ENCODE measurements at places on chromosomes 6 and 20.

- DNase-seq = no peak
These were observed 48.2 kb downstream of the ARHGAP18 start for GRCh38 chr6:129661536-129662405.

GRCh38 chr20:60403105-60403741 lies 445.0 kb downstream of the CDH26 start:
- DNase-seq = no peak

DNA sequence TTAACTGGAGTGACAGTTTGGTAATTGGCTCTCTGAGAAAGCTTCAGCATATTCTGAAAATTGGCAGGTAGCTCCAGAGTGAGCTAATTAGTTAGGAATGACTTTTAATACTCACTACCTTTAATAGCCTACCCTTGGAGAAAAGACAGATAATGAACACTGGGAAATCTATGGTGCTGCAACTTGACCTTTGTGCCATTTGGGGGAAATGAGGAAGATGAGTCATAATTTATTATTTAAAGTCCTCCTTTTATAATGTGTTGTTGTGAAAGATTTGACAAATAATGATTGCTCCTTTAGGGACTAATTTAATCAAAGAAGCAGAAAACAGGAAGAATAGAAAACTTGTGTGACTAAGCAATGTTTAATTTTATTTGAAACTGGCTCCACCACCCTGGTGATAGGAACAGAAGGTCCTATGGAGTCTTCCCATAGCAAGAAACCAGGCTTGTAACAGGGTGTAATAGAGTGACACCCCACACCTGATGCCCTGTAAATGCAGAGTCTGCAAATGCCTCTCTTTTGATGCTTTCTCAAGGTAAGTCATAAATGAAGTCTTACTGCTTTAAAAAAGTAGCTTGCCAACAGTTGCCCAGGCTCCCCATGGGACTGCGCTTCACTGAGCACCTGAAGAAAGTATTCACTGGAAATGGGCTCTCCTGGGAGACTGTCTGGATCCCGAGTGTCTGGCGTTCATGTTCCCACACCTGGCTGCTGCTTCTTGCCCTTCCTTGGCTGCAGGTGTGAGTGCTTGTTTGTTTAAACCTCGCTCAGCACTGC lies 134.4 kb downstream of the LRRC1 start:
- no peak for DNase-seq

GRCh38 chr20:33908336-33908735 lies 85.4 kb upstream of the RALY start:
- DNase-seq = no peak

DNA sequence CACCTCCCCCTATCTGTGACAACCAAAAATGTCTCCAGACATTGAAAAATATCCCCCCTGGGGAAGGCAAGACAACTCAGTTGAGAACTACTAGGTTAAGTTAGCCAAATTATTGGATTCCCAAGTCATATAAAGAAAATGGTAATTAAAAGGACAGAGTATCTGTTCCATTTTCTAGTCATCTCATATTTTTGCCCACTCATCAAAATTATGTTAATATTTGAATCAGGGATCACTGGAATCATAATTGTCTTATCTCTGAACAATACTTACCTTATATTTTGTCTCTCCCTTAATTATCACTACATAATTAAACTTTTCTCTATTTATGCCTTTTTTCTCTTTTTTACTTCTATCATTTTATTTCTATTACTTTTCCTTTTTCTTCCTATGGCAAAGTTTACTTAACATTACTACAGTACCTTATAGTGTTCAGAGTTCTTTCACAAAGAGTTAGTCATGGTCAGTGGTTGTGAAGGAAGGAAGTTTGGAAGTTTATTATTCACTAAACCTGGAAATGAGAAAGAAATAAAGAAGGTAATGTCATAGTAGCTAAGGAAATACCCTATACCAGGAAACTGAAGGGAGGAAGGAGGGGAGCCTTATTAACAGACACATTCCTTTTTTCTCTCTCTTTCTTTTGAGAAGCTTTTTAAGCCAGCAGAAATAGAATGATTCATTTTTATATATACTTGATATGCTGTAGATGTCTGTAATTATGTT lies 332.9 kb downstream of the COL12A1 start:
- no peak for DNase-seq

DNA sequence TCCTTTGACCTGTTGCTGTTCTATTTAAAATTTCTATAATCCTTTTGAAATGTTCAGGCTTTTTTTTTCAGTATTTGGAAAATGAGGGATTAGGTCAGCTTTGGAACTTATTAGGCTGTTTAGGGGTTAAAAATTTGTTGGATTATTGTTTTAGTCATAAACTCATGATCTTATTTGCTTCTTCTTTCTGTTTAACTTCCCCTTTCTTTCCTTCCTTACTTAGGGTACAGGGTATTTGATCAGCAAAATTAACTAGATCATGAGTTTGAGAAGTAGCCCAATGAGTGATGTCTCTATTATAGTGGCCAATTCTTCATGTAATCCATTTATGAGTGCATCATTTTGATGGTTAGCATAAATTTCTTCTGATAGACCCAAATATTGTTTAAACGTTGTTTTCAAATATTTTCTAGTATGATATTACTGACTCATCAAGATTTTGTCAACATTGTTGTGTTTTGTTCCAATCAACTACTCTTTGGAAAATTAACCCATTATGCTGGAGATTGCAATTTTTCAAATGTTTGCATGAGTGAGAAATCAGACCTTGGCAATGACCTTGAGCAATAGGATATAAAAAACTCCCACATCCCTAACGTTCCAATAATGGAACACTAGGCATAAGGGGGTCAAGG lies 94.4 kb downstream of the OTOR start:
- no peak for DNase-seq

- no peak for DNase-seq
These were observed 243.3 kb downstream of the NRN1 start for GRCh38 chr6:5763407-5763806.

- DNase-seq = no peak
These were observed 49.3 kb downstream of the SPATA2 start for GRCh38 chr20:49866051-49866450.

DNA sequence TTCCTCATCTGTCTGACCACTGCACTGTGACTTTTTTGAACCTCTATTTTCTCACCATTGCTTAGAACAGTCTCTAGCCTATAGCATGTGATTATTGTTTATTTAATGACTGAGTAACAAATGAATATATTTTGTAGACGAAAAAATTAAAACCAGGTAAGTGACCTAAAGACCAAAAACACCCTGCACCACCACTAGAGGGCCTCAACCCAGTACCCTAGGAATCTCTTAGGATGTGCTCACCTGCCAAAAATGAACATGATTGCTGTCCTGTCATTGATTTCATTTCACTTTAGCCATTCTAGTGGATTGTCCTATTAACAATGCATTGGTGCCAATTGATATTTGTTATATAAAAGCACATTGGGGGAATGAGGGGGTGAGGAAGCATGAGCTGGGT lies 199.1 kb downstream of the COL9A1 start:
- DNase-seq = no peak

Data from stimulated activated CD4-positive, alpha-beta T cell treated with anti-CD3 and anti-CD28 coated beads, Interleukin-1b, Interleukin-23, amount 100 ng/mL, for 1 hour (primary cell).